ENCODE measurements at places on chromosomes 13 and 19.

- DNase-seq = no peak
Observed at GRCh38 chr13:66778461-66778860, 451.7 kb downstream of the PCDH9 start.

DNA sequence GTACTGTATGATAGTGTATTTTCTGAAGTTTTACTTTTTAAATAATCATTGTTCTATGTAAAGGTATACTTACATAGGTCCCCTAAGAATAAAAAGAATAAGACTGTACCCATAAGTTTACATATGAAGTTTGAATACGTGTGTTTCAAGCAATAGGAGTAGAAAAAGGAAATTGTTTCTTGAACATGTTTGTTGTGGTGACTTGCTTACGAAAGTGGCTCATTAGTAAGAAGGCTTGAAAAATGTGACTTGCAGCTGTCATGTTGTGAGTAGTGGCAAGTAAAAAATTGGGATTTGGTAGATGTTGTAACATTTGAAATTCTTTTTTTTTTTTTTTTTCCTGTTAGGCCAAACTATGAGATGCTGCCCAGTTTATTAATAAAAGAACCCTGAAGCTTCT lies 203.3 kb downstream of the LMO7 start:
- no peak for DNase-seq

- no peak for DNase-seq
Observed at GRCh38 chr13:59641817-59642216, 521.9 kb downstream of the DIAPH3 start.

DNA sequence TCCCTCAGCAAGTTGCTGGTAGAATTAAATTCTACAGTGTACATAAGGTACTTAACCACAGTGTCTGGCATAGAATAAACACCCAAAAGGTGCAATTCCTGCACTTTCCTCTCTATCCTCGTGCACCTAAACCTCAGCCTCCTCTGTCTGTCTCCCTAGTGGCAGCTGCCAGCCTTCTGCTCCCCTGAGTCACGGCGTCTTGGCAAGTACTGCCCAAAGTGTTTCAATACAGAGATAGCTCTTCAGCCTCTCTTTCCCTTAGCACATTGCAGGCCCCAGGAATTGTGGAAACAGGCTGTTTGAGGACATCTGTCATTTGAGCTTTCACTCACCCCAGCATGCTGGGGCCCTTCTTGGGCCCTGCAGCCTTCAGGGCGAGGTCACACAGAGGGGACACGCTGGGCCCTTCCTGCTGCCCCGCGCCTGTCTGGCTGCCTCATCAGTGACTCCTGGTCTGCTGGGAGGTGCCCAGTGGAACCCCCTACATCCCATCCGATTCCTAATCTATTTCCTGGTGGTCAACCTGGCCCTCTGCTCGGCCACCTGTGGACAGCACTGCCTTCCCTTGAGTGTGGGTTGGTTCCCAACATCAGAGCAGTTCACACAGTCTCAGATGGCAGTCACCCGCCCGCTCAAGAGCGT lies 19.3 kb downstream of the COL4A2 start:
- no peak for DNase-seq

GRCh38 chr13:37417060-37417441 lies 181.5 kb downstream of the POSTN start:
- no peak for DNase-seq

DNA sequence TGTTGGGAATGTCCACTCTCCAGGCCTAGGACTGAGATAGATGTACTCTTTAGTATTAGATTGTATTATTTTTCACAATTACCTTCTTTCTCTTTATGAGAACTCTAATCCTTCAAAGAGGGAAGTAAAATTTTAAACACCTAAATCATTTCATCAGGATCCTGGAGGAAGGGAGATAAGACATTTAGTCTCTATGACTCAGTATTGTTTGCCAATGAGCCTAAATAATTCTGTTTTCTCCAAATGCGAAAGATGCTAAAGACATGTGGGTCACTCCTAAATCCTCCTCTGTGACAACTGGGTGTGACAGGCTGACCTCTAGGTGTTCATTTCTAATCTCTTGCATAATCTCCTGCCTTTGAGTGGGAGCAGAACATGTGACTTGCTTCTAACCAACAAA lies 1736.6 kb upstream of the MIR17HG start:
- no peak for DNase-seq

GRCh38 chr13:98803111-98803561 lies 50.7 kb upstream of the SLC15A1 start:
- no peak for DNase-seq

DNA sequence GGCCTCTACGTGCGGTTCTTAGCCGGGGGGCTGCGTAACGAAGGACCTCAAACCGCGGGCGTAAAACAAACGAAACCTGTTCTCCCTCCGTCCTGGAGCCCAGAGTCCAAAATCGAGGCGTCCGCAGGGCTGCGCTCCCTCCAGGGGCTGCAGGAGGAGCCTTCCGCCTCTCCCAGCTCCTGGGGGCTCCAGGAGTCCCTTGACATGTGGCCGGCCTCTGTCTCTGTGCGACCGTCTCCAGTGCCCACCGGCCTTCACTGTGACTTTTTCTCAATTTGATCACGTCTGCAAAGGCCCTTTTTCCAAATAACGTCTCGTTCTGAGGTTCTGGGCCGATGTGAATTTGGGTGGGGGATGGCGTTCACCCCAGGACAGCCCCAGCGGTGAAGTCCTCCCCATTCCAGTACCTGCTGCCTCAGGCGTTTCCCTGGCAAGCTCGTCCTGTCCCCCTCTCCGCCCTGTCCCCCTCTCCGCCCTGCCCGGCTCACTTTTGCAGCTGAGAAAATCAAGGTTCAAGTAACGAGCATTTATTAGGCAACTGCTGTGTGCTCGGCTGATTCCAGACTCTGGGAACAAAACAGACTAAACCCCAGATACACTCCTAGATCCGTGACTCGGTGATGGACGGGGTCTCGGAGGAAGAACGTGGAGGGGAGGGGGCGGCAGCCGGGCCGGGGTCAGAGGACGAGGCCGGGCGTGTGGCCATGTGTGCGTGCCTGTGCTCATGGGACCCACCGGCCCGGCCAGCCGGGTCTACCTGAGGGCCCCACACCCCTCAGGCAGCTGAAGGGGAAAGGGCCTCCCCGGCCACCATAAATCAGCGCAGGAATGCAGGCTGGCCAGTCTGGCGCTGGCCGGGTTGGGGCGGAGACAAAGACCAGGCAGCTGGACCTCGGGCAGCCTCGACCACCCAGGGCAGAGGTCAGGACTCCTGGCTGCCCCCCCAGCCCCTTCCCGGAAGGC lies 28.1 kb upstream of the WDR18 start:
- no peak for DNase-seq

- no peak for DNase-seq
Observed at GRCh38 chr13:71578048-71578447, 289.0 kb downstream of the DACH1 start.

GRCh38 chr13:59408738-59409137 lies 755.0 kb downstream of the DIAPH3 start:
- no peak for DNase-seq

GRCh38 chr19:31562966-31563612 lies 213.9 kb upstream of the TSHZ3 start:
- no peak for DNase-seq

- DNase-seq = no peak
Observed at GRCh38 chr19:39818626-39819097, 15.3 kb downstream of the DYRK1B start.

DNA sequence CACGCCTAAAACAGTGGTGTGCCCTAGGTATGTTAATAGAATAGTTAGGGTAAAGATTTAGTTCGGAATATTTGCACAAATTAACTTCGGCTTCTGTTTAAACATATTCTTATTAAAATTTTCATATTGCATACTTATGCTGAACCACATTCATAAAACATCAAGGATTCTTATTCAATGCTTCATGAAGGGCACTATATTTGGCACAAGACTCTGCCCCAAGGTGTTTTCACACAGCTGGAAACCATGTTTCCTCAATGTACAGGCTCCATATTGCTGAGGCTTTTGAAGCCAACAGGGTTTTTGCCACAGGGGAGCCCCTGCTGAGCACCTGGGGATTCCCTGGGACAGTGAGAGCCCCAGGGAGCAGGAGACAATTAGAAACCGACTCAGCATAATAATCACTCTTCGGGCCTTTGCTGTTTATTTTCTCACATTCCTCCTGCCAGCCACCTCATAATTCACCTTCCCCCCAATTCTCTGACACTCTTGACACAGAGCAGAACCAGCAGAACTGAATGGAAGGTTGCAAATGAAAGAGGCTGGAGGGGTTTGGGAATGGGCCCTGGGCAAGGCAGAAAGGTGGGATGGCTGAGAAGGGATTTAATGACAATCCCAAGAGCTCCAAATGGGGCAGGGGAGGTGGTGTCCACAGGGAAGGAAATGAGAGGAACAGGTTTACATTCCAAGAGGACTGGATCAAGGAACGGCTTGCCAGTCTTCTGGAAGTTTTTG lies 72.3 kb upstream of the POMP start:
- no peak for DNase-seq

GRCh38 chr13:40528881-40529280 lies 137.6 kb downstream of the FOXO1 start:
- no peak for DNase-seq

DNA sequence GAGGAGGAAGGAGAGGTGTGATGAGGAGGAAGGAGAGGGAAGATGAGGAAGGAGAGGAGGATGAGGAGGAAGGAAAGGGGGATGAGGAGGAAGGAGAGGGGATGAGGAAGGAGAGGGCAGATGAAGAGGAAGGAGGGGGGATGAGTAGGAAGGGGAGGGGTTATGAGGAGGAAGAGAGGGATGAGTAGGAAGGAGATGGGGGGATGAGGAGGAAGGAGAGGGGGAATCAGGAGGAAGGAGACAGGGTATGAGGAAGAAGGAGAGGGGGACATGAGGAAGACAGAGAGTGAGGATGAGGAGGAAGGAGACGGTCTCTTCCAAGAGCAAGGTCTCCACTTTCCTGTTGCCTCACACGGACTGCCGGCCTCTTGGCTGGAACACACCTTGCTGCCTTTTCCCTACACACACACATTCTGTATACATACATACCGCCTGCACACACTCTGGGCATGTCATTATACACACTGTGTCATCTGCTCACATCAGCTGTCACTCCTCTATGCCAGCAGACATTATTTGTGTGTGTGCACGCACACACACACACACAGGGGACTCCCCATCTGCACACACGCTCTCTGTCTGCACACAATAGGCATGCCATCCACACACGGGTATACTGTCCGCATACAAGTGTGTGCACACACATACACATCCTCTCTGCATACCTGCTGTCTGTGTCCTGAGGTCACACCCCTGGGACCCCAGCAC lies 11.1 kb upstream of the VSTM2B start:
- DNase-seq = no peak

GRCh38 chr19:9877780-9878510 lies 42.8 kb downstream of the PIN1 start:
- DNase-seq = no peak

DNA sequence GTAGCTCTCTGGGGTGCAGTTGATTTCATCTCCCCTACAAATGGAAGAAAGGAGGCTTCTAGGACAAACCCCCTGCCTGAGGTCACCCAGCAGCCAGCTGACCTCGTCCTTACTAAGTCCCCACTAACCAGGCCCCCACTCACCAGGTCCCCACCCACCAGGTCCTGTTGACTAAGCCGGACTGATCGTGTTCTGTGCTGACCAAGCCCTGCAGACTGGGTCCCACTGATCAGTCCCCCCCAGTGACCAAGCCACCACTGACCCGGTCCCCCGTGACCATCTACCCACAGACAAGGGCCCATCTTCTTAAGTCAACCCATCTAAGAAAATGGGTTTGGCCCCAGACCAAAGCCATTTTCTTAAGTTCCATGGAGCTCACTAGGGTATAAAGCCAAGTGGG lies 36.8 kb upstream of the TPM4 start:
- DNase-seq = no peak

- no peak for DNase-seq
Observed at GRCh38 chr13:113491982-113492381, 1.5 kb upstream of the DCUN1D2 start.

DNA sequence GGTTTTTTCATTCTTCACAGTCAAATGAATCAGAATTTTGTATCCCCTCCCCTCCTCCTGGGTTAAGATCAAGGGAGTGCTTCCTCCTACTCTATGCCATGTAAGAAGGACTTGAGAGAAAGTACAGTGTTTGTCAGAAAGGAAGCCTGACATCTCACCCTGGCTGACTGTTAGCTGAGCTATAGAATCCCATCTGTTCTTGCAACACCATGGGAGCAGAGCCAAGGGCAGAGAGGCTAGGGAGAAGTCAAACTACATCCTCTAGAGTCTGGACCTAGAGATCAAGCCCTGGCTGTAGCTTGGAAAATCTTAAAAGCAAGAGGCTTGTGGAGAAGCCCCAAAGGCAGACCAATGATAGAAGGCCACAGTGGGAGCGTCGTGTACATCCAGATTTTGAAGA lies 145.9 kb downstream of the OLFM4 start:
- no peak for DNase-seq

DNA sequence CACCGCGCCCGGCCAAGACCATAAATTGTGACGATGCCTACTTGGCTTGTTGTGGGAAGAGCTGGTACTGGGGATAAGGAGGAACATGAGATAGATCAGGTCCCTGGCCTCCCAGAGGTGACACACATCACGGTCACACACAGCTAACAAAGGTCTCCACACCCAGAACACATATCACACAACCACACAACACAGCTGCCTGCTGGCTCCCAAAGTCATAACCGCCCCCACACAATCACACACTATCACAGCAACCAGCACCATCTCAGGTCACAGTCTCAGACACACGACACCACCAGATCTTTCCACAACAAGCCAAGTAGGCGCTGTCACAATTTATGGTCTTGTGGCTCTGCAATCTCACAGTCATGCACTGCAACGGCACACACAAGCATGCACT lies 5.7 kb downstream of the COL5A3 start:
- no peak for DNase-seq

GRCh38 chr19:351976-352625 lies 7.5 kb upstream of the MIER2 start:
- no peak for DNase-seq

DNA sequence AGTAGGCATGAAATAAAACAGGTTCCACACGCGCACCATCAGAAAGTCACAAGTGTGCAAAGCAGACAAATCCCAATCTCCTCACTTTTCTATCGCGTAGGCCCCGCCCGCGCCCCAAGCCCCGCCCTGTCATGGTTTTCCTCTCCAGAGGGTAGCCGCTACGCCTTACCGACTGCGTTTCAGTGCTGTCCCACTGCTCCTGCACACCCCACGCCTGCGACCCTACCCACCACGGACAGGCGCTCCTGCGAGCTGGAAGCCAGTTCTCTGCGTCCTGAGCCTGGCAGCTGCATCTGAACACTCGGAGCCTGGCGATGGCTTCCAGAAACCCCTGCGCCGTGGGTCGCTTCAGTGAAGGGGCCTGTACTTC lies 379 bp upstream of the ZNF470 start:
- DNase-seq = peak; percentile 2

DNA sequence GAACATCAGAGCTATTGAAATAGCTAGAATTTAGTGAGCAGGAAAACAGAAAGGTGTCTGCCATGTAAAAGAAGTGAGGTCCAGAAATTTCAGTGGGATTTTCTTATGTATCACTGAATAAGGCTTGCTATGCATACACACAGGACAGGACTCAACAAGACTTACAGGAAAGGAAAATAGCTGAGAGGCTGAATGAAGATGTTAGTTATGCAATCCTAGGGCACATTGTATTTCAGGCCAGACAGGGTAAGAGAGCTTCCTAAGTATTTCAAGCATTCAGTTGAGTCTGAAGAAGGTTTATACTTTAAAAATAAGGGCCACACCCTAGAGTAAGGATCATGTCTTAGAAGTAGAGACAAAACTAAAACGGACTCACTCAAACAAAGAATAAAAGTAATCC lies 419.9 kb upstream of the PRR20A start:
- DNase-seq = no peak
